CD4-positive, alpha-beta T cell treated with Interleukin-6 at 100 ng/mL for 8 hours (primary cell): ENCODE measurements at places on chromosomes 4 and X.

GRCh38 chrX:43386875-43387274, 269.2 kb upstream of the MAOA start:
- DNase-seq, result no peak

- no peak for DNase-seq
Measured at GRCh38 chr4:48027653-48028052, 11.1 kb downstream of the NIPAL1 start.

GRCh38 chrX:47184486-47184885, 9.1 kb upstream of the UBA1 start:
- no peak for DNase-seq

- DNase-seq, result no peak
Measured at GRCh38 chr4:143586080-143586479, 72.6 kb downstream of the SMARCA5 start.

DNA sequence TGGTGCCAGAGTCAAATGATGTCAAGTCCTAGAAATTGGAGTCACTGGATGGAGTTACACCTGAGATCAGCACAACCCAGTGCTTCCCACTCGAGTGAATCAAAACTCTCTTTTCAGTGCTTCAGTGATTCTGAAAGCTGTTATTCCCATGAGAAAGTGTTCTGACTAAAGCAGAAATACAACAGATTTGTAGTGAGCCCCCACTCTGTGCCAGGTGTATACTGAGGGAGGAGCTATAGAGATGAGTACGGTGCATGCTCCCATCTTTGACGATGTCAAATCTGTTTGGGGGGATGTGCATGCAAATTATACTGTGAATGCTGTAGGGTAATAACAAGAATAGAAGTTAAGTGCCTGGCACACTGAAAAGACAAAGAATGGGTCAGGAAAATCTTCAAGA, 330.2 kb downstream of the HS3ST1 start:
- DNase-seq, result no peak

DNA sequence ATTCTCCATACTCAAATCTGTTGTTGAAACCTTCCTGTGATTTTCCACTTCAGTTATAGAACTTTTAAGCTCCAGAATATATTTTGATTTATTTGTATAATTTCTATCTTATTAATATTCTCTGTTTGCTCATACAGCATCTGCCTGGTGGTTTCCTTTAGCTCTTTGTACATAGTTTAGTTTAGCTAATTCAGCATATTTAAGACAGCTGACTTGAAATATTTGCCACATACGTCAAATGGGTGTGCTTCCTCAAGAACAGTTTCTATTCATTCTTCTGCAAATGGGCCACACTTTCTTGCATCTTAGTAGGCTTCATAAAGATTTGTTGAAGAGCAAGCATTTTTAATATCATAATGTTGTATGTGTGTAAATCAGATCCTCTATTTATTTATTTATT, 101.8 kb downstream of the MAGEC1 start:
- no peak for DNase-seq

GRCh38 chr4:13537011-13537831, 7.1 kb downstream of the NKX3-2 start:
- no peak for DNase-seq

- DNase-seq, result no peak
Measured at GRCh38 chrX:19866626-19867410, 20.6 kb downstream of the SH3KBP1 start.

DNA sequence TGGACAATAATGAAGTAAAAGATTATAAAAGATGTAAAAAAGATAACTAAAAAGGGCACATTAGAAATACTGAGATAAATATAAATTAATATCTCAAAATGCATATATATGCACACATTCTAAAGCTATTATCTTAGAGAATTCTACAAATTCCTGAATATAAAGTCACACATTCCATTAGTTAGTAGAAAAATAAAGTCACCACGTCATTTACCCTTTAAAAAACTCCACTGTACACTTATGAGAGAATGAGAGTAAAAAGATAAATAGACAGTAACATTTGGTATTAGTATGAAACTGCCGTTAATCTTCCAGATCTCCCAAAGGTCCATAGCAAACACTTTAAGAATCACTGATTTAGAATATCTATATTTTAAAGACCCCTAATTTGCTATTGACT, 67.2 kb upstream of the IL15 start:
- no peak for DNase-seq

DNA sequence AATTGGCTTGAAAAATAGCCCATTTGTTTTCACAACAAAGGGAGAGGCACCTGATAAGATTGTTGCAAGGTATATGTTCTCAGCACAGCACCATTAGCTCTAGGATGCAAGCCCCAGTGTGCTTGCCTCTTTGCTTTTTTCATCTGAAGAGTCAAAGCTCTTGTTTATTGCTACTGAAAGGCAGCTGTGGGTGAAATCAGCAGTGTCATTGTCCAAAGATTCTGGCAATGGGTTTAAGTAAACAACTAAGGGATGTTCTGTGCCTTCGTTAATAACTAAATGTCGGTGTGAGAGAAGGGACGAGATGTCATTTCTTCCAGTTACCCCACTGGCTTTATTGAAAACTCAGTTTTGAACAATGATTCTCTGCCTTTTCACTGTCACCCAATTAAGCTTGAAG, 567.7 kb downstream of the KCNIP4 start:
- no peak for DNase-seq

- no peak for DNase-seq
Measured at GRCh38 chr4:155495572-155496293, 119.0 kb upstream of the MAP9 start.

GRCh38 chr4:176885224-176885623, 92.5 kb upstream of the VEGFC start:
- DNase-seq, result no peak

DNA sequence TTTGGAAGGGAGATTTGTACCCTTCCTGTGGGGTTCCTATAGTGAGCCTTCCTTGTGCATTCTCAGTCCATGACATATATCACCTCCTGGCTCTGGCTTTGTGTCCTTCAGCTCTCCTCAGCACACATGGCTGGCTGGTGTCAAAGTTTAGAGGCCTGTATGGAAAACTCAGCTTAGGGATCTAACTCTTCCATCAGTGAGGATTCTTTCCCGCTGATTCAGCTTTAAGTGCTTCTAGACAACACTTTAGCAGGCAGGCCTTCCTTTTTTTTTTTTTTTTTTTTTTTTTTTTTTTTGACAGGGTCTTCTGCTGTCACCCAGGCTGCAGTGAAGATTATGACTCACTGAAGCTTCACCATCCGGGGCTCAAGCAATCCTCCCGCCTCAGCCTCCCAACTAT, 84.2 kb downstream of the NPNT start:
- DNase-seq, result no peak

DNA sequence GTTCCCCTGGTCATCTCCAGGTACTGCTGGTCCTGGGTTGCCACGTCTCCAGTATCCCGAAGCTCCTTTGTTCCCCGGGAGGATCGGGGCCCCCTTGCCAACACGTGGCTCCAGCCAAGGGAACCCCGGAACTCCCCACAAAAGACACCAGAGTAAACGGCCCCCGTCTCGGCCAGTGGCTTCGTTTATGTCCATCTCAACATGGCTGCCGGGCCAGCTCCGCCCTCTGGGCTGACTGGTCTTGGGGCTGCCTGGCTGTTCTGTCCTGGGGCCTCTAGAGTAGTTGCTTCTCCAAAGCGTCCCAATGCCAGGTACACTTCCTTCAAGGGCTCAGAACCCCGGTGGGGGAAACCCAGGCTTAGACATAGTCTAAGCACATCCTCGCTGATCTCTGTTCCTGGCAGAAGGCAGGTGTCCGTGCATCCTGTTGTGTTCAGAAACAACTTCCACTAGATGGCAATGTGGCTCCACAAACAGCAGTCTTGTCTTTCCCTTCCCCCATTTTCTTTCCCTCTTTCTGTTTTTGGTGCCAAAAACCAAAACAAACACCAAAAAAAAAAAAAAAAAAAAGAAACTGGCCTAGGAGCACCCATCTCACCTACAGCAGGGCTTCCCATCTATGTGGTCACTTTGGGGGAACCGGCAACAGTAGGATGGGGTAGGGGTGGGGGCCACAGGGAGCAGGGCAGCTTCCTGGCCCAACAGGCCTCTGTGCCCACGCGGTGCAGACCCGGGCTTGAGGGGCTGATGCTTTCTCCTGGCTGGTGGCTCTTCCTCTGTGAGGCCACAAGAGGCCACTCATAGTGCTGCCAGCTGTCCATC, 35.3 kb downstream of the NBDY start:
- peak; percentile 91 for DNase-seq

- DNase-seq, result no peak
Measured at GRCh38 chr4:82787342-82787741, 11.3 kb downstream of the SCD5 start.

- no peak for DNase-seq
Measured at GRCh38 chr4:2166253-2166652, 75.7 kb downstream of the HAUS3 start.

GRCh38 chr4:77146186-77147078, 10.6 kb upstream of the CCNG2 start:
- DNase-seq, result no peak

- DNase-seq, result no peak
Measured at GRCh38 chr4:144572660-144573059, 73.3 kb upstream of the HHIP start.

GRCh38 chr4:25523405-25523804, 132.2 kb upstream of the SLC34A2 start:
- DNase-seq, result no peak

DNA sequence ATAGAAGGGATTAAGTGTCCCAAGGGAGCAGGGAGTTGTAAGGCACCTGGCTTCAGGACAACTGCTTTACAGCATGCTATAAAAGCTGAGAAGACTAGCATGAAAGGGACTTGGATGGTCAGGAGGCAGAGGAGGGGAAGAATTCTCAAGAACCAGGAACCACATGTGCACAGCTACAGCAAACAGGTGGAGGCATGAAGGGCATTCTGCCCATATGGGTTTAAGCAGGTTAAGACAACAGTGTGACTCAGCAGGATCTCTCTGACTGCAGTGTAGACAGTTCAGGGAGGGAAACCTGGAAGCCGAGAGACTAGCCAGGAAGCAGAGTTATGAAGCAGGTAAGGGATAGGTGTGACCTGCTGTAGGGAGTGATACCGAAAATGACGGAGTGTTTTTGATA, 117.0 kb downstream of the DHRSX start:
- no peak for DNase-seq

- no peak for DNase-seq
Measured at GRCh38 chr4:173153445-173153844, 15.2 kb upstream of the GALNT7 start.

DNA sequence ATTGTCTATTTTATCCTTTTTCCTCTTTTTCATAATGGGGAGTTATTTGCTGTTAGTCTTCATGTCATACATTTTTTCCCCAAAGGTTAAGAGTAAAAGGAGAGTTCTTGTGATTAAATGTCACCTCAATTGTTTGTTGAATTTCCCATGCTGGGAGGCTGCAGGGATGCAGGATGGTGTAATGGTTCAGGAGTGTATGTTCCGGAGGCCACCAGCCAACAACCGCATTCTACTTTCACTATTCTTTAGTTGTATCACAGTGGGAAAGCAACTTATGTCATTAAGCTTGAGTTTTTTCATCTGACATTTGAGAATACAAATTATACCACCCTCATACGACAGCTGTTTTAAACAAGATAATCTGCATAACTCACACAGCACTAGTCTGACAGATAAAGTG, 15.4 kb downstream of the AFP start:
- no peak for DNase-seq

DNA sequence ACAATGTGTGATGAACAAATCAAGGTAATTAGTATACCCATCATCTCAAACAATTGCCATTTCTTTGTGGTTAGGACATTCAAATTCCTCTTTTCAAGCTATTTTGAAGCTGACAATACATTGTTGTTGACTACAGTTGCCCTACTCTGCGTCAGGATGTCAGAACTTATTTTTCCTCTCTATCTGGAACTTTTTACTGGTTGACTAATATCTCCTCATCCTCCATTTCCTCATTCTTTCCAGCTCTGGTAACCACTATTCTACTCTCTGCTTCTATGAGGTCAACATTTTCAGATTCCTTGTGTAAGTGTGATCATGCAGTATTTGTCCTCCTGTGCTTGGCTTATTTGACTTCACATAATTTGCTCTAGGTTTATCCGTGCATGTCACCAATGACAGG, 240.5 kb upstream of the HS3ST1 start:
- no peak for DNase-seq
